ENCODE measurements at places on chromosomes 2 and 18.

- DNase-seq: no peak
These were observed 66.7 kb upstream of the TEX51 start for GRCh38 chr2:126832014-126832413.

DNA sequence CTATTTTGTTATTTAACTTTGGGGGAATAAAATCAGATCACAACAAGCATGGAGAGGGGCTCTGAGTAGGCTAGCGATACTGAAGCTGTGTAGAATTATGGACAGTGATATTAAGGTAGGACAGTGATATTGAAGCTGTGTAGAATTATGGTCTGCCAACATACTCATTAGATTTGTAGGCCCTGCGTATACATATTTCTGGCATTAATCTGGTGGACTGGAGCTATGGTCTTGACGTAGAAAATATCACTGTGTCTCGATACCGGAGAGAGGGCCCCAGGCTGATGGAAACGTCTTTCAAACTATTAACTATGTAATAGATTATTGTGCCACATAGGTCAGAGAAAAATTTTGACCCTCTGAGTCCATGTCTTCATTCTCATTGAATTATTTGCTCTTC lies 511.4 kb downstream of the ADCYAP1 start:
- DNase-seq: no peak

DNA sequence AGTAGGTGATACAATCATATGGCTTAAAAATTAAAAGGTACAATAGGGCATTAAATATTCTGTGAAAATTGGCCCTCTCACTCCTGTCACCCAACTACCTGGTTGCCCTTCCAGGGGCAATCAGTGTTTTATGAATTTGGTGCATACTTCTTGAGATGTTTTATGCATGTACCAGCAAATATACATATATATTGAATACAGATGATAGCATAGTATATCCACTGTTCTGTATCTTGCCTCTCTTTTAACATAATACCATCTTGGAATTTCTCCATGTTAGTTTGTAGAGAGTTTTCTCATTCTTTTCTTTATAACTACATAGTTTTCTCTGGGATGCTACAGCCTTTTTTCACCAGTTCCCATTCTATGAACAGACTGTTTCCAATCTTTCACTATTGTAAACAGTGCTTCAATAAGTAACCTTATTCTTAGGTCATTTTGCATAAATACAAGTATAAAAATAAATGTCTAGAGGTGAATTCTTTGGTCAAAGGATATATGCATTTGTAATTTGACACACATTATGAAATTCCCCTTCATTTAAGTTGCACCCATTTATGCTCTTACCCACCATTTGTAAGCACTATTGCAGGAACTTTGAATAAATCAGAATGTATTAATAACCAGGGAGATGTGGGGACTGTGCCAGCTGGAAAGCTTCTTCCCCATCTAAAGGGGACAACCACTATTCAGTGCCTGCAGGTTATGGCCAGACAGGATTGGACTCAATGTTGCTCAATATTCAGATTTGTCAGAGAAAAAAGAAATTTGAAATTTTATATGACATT lies 225.4 kb downstream of the STK39 start:
- no peak for DNase-seq

GRCh38 chr2:481388-481787 lies 193.5 kb upstream of the ALKAL2 start:
- DNase-seq: no peak

DNA sequence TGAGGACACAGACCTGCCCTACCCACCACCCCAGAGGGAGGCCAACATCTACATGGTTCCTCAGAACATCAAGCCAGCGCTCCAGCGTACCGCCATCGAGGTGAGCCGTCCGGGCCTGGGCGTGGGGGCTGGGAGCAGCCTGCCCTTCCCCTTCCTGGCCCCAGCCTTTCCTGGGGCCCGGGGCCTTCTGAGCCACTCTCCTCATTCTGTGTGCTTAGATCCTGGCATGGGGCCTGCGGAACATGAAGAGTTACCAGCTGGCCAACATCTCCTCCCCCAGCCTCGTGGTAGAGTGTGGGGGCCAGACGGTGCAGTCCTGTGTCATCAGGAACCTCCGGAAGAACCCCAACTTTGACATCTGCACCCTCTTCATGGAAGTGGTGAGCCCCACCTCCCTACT lies 157.9 kb downstream of the DYSF start:
- no peak for DNase-seq

DNA sequence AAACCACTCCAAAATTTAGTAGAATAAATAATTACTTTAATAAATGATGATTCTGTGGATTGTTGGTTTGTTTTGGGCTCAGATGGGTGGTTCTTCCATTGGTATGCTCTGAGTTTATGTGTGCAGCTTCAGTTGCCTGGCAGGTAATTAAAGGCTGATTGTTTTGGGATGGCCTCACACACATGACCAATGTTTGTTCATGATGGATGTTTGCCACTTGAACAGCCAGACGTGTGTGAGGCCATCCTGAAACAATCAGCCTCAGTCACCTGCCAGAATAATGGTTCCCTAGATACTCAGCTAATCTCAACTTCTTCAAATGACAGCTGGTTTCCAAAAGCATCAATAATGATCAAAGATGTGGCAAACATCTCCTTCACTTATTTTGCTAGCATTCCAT lies 352.5 kb upstream of the GULP1 start:
- no peak for DNase-seq

GRCh38 chr2:98935111-98935770 lies 784 bp downstream of the CRACDL start:
- DNase-seq: no peak

GRCh38 chr2:151258121-151258520 lies 3.5 kb downstream of the RBM43 start:
- no peak for DNase-seq
